Activated naive CD4-positive, alpha-beta T cell treated with anti-CD3 and anti-CD28 coated beads, Interleukin-2, amount 50 U/mL, for 72 hours (primary cell): ENCODE measurements at places on chromosomes 2 and 18. TPM values are rescaled to one million over a fixed set of nuclear protein-coding genes. Genes with fewer than 3 reads are reported as not detected.

DNA sequence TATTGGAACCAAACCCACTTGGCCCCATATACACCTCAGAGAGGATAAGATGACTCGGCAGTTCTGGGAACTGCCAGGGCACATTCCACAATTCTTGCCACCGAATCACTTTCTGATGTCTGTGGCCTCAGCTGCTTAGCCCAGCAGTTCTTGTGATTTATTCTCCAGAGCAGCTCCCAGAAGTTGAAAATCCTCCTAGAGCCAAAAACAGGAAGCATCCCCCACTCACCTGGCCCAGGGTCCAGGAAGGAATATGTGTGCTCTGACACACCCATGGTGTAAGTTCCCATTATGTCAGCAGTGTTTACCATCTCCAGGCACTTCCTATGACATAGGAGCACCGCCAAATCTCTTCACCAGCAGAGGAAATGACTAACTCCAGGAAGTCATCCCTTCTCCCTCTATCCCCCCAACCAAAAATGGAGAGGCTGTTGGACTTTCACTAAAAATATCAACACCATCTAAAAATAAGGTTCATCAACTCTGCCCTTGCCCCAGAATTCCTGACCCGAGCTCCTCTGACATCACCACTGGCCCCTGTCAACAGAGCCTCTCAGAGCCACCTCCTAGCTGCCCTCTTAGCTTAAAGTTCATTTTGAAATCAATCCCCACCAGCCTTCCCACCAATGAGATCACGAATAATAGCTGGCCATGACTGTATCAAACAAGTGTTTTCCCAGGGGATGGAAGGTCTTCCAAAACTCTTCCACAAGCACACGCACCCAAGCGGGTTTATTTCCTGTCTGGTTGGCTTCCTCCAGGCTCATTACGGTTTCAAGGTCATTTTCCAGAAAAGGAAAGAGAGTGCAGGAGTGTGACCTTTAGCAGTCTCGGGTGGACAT is 223.1 kb upstream of the PARD3B start:
- DNase-seq = no peak

ITGA4 gene
- total RNA-seq = 27.2 TPM

DNA sequence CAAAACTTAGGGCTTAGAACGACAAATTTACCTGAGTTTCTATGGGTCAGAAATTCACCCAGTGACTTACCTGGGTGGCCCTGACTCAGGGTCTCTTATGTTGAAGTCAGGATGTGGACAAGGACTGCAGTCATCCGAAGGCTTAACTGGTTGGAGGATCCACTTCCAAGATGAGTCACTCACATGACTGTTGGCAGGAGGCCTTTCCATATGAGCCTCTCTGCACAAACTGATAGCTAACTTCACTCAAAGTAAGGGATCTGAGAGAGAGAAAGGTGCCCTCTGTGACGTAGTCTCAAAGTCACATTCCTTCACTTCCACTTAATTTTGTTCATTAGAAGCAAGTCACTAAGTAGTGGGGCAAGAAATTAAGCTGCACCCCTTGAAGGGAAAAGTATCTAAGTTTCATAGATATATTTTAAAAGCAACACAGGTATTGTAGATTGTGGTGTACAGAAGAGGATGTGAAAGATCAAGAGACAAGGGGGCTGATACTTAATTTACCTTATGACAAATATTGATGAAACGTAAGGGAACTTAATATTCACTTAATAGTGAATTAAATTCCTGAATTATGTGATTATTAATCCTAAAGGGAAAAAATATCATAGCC is 48.4 kb downstream of the TANK start:
- no peak for DNase-seq

DNA sequence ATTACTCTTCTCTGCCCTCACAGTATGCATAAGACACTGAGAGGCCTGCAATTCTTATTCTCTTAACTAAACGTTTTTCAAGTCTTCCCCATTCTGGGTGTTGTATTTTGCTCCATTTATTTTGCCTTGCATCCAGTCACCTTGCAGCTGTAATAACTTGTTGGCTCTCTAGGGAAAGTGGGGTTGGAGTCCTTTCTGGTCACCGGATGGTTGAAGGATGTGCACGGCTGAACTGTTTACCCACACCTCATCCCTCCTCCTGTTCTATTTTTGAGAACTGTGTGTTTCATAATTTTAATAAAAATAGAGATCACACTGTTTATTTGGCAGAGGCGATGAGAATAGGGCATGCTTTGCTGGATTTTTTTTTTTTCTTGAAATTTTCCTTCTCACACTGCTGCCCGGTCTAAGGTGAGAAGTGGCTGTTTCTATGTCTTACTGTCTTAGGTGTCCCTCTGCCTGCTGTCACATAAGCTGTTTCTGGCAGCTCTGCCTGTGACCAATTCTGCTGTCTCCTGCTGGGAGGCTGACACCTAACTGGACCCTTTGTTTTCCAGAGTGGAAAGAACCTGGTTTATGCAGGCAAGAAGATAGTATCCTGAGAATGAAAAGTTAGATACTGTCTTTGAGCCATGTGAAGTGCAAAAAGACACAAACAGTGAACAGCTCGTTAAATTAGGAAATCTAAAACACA is 342.6 kb downstream of the DPP10 start:
- no peak for DNase-seq
